ENCODE measurements at places on chromosomes 4 and X.

DNA sequence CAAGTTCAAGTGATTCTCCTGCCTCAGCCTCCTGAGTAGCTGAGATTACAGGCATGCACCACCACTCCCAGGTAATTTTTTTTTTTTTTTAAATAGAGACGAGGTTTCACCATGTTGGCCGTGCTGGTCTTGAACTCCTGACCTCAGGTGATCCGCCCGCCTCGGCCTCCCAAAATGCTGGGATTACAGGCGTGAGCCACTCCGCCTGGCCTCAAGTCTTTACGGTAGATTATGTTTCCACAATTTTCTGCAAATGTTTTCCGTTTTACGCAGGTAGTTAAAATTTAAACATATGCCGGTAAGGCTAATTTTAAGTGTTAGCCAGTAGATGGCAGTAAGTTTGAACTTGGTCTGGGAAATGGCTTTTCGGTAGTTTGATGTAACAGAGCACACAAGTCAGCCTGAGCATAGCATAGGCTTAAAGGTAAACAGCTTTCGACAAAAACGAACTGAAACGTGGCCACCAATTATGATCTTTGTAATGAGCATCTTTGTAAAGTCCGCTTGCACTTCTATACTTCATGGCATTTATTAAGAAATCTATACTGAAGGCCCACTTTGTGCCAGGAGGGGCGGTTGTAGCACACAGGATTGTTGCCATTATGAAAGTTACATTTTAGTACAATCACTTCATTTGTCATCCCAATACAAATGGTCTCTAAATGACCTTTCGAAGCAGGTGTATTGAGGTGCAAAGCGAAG is 31.1 kb downstream of the CCKAR start:
- DNase-seq, result peak; percentile 45

DNA sequence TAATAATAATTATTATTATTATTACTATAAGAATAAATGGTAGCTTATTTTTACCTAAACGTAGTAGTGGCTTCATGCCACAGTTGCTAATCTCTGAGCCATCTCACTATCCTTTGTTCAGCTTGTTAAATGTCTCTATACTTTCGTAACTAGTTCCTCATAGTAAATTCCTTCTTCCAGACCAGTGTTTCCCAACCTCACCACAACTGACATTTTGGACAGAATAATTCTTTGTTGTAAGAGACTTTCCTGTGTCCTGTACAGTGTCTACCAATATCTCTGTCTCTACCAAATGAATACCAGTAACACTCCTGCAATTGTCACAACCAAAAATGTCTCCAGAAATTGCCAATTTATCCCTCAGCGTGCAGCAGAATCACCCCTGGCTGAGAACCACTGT is 1040.9 kb downstream of the DMD start:
- DNase-seq, result no peak

DNA sequence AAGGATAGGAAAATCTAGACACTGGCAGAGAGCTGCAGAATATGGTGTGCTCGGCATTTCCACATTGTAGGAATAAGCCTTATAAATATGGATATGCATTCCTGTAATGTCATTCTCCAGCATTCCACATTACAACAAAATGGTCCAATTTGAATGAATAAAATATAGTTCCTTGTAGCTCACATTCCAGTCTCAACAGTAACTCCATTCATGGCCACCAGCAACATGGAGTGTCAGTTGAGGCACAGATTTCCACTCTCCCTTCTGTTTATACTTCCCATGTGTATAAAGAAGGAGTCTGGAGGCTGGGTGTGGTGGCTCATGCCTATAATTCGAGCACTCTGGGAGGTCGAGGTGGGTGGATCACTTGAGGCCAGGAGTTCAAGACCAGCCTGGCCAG is 84.5 kb downstream of the AASDH start:
- no peak for DNase-seq

GRCh38 chr4:55468724-55469123 is 73.0 kb downstream of the TMEM165 start:
- no peak for DNase-seq

DNA sequence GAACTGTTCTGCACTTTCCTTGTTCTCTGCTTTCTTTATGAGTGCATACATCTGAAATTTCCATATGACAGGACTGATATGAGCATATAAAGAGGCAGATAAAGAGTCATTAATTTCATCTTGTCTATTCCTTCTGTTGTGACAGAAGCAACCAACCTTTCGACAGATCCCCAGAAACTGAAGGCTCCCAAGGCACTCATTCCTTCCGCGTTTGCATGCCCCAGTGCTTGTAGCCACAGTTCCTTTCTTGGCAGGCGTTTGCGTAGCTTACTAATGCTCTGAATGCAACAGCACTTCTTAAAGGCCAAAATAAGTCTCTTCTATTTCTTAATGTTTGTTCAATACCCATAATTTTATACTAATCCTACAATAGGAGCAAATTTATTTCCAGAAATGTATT is 94.0 kb upstream of the TBL1X start:
- DNase-seq, result no peak

DNA sequence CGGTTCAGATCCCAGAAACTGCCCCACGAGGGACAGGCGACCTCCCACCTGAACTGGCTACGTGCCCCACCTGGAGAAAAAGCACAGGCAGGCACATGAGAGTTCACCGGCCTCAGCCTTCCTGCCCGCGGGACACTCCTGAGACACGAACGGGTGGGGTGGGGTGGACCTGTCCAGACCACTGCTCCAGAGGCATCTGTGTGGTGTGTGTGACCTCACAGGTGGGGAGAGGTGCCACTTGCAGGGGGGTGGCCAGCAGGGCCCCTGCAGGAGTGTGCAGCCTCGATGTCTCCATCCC is 18.5 kb downstream of the NELFA start:
- DNase-seq, result no peak

DNA sequence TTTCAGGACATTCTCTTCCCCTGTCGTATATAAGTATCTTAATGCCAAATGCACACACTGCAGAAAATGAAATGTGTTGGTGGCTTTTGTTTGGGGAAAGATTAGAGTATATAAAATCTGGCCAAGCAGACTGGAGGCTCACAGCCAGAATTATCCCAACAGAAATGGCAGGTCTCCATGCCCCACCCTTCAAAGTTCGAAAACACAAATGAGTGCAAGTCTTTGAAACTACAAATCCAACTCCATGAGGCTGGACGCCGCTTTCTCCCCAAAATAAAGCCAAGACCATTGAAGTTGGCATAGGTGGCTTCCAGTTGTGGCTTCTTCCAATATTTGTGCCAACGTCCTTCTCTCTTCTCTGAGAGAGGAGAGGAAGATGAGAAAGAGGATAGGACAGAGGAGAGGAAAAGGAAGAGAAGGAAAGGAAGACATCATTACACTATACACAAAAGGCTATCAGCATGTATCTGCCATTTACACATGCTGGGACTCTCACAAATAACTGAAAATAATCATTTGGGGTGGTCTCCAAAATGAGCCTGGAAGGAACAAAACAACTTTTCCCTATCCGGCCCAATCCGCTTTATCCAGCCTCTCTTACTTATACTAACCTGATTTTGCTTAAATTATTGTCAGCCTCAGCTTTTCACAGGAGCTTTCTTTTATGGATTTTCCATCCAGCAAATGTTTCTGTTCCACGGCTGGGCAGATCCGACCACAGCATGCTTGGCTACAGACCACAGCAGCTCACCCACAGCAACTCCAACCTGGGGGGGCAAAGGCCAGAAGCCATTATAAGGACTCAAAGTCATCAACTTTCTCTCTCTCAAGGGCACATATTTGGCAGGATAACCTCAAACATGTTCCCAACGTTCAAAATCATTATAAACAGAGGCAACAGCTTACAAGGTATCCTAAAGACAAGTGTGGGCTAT is 71.7 kb downstream of the APBB2 start:
- no peak for DNase-seq

DNA sequence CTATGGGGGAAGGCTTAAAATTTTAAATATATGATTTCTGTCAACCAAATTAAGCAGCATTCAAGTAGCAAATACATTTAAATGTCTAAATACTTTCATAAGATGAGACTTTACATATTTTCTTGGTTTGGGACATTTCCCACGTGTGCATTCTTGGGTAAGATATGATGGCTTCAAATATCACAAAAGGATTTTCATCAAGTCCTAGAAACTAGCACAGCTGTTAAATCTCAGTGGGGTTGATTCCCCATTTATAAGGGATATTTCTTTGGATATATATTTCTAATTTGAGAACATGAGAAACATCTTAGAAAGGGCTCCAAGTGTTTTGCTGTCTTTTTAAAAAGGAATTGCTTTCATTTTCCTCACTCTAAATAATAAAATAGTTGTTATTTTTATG is 90.2 kb downstream of the P2RY10 start:
- no peak for DNase-seq

DNA sequence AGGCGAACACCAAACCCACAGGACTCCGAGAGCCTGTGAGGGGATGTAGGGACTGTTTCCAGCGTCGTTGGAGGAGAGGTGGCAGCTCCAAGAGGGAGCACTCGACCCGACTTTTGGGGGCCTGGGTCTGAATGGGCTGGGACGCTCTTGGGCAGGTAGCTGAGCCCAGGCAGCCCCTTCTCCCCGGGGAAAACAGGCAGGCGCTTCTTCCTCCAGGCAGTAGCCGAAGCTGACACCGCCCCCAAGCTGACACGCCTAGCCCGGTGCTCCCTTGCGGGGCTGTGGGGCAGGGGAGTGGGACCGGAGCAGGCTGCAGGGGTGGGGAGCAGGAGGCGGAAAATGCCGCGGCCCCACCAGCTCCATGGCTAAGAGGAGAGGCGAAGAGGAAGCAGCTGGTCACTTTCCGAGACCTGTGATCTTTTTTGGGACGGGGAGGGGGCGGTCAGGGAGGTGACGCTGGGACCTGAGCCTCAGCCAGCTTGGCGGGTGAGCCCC is 4.2 kb downstream of the NKX1-1 start:
- DNase-seq, result no peak

GRCh38 chr4:150867148-150867547 is 147.9 kb downstream of the LRBA start:
- peak; percentile 83 for DNase-seq

GRCh38 chrX:69158166-69158980 is 6.9 kb downstream of the PJA1 start:
- DNase-seq, result peak; percentile 19

DNA sequence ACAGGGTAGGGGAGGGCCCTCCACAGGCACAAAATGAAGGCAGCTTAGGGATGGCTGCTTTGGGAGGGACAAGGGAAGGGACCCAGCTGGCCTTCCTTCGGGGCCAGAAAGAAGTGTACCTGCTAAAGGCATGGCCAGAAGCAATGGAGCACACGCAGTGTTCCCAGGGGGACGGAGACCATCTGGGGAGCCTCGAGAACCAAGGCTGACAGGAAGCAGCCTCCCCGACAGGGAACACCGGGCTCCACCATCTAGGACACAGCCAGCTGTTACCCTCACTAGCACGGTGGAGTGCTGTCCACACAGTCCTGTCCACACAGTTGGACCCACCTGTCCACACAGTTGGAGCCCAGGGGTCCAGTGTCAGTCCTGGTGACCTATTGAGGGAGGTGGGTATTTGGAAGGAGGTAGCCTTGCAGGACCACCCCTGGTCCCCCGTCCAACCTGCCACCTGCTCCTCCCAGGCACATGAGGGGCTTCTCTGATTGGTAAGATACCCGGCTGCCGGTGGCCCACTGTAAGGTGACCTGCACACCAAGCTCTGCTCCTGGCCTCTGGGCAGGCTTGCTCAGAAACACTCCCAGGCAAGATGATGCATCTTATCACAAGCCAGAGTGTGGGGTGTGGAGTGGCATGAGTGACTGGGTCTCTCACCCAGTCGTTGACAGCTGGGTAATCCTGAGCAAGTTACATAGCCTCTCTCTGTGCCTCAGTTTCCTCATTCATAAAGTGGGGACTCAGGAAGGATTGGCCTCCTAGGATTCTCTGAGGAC is 20.5 kb upstream of the AFAP1 start:
- no peak for DNase-seq

DNA sequence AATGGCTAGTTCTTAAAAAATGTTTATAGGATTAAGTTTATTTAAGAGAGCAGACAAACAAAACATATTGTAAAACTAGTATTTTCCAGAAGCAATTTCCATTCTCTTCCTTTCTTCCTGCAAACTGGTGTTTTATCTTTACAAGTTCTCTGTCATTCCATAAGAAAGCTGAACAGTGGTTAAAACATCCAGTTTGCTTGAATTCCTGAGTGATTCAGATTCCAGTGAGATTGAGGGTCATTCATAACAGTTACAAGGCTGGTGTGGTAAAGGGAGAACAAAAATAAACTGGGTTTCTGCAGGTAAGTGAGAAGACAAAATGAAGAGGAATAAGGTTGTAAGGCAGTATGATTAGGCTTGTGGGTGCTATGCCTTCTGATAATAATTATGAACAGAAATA is 544.8 kb upstream of the DIPK2B start:
- no peak for DNase-seq

DNA sequence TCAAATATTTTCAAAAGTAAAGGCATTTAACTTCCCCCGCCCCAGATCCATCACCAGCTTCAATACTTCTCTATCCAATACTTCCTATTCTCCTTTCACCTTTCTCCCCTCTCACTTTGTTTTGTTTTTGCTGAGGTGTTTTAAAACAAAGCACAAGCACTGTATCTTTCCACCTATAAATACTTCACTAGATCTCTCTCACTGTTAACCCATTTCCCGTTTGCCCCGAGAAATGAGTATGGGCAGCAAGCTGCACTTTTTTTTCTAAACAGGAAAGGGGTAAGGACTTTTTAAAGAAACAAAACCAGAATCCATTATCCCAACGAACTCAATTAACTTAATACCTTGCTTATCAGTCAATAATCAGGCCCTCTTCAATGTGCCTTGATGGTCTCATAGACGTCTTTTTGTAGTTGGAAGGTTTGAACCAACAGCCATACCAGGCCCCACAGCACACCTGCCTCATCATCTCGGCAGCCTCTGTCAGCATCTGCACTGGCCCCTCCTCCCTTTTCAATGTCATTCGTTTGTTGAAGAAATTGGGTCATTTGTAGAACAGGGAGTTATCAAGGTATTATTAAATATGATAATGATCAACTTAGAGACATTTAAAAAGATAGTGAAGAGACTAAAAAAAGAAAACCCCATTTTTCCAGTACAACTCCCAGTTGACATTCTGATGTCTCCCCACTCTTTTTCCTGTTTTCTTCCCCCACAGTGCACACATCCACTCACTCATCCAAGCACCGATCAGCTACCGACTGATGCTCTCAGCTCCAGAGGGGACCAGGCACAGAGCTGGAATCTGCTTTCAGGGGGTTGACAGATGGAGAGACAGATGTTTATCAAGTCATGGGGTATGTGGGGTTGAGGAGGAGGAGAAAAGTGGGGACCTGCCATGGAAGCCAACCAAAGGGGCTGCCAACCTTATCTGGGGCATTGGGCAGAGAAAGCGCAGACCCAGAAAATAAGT is 25.8 kb downstream of the CRMP1 start:
- no peak for DNase-seq

Data from CD4-positive, alpha-beta T cell treated with Interleukin-1 beta for 1 hour (primary cell).